COR-L47 (cell line): ENCODE measurements at places on chromosomes 2 and 18.

DNA sequence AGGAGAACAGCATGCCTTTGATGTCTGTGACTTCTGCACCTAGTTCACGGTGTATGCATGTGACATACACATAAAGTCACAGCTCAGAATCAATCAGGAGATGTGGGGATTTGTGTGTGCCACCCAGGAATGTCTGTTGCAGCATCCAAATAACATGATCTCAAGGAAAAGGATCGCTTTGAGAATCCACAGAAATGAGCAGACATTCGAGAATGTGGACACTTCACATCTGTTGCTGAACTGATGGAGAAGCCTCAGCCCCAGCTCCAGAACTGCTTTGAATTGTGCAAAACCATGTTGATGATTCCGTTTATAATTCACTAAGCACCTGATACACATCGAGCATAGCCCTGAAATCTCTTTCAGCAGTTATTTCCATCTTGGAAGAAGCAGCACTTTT lies 208.6 kb downstream of the CMPK2 start:
- DNase-seq, result no peak

GRCh38 chr2:134883552-134884293 lies 34.9 kb upstream of the CCNT2 start:
- DNase-seq, result no peak

GRCh38 chr2:2057125-2057721 lies 273.9 kb downstream of the MYT1L start:
- DNase-seq, result peak; percentile 70

DNA sequence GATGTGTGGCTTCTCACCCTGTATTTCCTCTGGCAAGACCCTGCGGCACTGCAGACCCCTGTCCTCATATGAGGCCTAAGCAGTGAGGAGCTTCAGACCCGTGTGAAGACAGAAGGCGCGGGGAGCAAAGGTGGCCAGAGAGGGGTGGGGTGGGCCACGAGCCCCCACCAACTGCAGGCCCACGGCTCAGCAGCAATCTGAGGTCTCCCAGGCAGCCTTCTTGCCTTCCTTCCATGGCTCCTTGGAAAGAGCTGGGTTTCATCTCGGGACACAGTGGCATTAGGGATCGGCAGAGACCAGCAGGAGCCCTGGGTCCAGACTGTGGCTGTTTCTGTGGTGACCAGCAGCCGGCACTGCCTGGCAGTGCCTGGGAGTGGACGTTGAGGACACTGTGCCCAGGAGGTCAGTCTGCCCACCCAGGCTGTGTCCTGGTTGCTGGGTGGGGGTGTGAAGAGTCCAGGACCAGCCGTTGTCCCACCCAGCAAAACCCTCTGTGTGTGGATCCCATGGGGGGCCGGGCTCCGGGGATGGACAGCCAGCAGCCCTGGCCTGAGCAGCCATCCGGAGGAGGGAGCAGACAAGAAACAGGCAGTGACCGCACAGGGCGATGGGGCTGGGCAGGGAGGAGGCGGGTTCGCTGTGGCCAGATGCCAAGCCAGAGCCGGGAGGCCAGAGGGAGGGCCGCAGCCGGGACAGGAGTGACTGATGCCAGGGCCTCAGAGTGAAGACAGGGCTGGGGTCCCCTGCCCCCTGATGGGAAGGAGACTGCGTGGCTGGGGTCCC lies 73.8 kb downstream of the RRM2 start:
- no peak for DNase-seq

DNA sequence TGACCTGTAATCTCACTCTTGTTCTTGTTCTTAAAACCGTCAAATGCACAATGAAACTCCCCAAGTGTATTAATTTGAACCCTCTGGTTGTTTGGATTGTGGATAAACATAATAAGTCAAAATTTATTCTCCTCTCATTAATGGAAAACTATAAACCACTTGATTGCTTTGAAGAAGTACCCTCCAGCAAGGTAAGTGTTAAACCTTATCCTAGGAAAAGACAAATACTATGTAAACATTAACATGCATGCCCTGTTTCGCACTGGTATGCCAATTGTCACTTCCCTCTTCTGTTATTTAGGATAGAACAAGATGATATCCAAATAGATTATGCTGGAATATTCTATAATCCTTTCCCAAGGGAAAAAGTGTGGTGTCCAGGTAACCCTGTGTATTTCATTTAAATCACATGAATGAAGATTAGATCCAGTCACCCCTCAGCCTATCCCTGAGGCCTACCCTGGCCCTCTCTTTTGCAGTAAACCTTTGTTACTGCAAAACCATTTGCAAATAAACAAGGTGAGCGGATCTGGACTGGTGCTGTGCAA lies 1.3 kb downstream of the ADI1 start:
- no peak for DNase-seq
